HL-60 (cell line): ENCODE measurements at places on chromosomes 1 and 21.

- no peak for DNase-seq
These were observed 34.2 kb upstream of the ATP5PO start for GRCh38 chr21:33949516-33950430.

GRCh38 chr1:31586376-31587327 lies 10.3 kb downstream of the TINAGL1 start:
- no peak for DNase-seq

GRCh38 chr21:35485364-35485763 lies 436.3 kb upstream of the RUNX1 start:
- no peak for DNase-seq

DNA sequence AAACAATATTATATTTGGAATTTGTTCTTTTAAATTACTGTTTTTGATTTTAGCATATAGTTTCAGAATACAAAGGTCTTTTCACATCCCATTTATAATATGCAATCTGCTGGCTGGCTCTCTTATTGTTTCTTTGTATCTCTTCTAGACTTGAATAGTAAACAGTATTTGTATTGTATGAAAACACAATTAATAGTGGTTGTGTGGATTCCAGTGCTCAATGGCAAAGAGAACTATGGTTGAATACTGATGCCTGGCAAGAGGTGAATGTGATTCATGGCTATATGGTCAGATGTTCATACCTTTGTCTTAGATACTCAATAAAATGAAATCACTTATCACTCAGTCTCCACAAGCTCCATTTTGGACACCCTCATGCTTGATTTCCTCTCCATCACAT lies 37.2 kb downstream of the OR6Y1 start:
- no peak for DNase-seq

- no peak for DNase-seq
These were observed 149.6 kb downstream of the FMN2 start for GRCh38 chr1:240241278-240241677.

DNA sequence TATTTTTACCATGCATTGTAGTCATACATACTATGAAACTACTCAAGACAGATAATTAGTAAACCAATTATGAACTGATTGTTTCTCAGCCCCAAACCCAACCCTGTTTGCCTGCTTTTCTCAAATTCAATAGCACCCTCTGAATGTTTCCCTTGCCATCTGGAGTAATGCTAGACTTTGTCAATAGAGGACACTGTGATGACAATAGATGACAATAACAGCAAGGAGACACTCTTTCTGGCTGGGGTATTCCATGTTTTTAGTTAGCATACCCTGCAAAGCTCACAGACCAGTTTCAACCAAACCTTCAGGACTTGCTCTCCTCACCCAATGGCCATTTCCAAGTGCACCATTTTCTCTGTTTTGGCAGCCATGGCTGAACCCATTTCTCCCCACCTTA lies 108.5 kb upstream of the LRRC7 start:
- DNase-seq, result no peak

- no peak for DNase-seq
These were observed 222.3 kb downstream of the TPR start for GRCh38 chr1:186152620-186153239.

- DNase-seq, result no peak
These were observed 10.6 kb downstream of the VCAM1 start for GRCh38 chr1:100730130-100730529.

DNA sequence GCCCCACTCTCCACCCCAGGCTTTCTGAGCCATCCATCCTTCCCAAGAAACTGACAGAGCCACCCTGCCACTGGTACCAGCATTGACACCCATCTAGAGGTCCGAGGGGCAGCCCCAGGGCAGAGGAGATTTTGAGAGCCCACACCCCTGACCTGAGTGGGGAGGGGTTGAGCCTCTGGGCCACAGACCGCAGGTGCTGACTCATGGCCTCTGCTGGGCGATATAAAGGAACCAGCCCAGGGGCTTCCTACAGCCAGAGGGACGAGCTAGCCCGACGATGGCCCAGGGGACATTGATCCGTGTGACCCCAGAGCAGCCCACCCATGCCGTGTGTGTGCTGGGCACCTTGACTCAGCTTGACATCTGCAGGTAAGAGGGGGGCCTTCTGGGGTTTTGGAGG lies at the start of gene PADI4:
TSS of gene PADI4 (plus strand) at position 252 of the 400 bp plus-strand sequence. CDS start at position 278, 26 bp downstream.
- peak; percentile 58 for DNase-seq

DNA sequence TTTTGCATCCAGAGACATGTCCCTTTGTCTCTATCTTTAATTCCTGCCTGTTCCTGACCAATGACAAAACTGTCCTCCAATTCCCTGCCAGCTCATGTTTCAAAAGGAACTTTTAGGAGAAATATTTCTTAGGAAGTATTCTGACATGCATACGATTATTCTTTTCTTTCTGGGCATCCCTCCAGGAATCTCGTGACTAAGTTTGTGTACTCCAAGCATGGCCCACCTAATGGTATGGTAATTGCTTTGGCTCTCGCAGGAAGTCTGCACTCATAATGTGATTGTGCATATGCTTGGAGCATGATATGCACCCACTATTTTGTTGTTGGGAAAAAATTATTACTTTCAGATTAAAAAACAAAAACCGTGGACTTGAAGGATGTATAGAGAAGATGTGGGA lies 256.4 kb downstream of the PRDM2 start:
- no peak for DNase-seq

GRCh38 chr1:64248065-64248464 lies 44.6 kb downstream of the UBE2U start:
- DNase-seq, result no peak
